ENCODE measurements at places on chromosomes 6 and 20.

DNA sequence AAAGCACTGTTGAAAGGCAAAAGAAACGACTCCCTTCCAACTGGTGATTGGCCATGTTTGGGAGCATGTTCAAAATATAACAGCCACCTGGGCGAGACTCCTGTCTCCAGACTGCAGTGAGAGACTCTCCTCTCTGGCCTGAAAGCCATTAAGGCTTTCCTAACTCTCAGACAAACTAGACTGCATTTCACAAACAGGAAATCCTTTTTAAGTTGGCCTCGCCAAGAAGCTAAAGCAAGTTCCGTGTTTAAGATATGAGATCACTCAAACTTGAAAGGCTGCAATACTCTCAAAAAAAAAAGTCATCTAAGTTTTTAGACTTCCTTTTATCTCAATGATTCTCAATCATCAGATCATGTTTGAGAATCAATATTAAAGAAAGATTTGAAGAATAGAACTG lies 117.0 kb downstream of the TFAP2A start:
- no peak for DNase-seq

- DNase-seq: no peak
Measured at GRCh38 chr6:146161664-146162063, 132.8 kb downstream of the GRM1 start.

DNA sequence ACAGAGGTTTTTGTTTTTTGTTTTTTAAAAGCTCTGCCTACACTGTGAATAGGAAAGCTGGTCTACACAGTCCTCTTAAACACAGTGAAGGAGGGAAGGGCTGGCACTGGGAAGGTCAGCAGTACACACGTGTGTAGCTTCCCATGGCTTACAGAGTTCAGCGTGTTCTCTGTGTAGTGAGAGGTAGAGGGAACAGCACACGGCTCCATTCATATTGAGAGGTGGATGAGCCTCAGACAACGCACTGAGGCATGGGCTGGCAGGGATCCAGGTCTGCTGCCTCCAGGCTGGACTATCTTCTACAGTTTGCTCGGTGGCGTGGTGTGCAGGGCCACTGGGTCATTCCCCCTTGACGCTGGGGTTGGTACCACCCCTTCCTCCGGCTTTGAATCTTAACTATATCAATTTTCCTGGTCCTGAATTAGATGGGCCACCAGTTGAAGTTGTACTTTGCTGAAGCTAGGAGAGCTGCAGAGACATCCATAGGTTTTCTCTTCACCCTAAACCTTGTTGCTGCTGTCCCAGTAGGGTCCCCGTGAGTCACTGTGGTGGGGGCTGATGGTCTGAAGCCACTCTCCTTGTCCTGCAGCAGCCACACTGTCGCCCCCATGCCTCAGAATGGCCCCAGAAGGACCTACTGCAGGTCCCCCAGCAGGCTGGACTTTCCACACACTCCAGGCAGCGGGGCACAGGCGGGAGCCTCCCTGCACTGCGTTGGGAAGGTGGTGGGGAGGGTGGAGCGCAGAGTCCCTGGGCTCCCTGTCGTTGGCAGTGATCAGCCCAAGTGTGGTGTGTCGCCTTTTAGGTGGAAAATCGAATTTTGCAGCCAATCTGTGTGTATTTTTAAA lies 2.0 kb downstream of the ARFGAP1 start:
- no peak for DNase-seq

GRCh38 chr20:38121741-38122140 lies 43.3 kb downstream of the TGM2 start:
- DNase-seq: no peak

- no peak for DNase-seq
Measured at GRCh38 chr20:43971267-43971666, 56.6 kb downstream of the TOX2 start.

GRCh38 chr6:77633993-77634715 lies 18.7 kb upstream of the MEI4 start:
- no peak for DNase-seq

DNA sequence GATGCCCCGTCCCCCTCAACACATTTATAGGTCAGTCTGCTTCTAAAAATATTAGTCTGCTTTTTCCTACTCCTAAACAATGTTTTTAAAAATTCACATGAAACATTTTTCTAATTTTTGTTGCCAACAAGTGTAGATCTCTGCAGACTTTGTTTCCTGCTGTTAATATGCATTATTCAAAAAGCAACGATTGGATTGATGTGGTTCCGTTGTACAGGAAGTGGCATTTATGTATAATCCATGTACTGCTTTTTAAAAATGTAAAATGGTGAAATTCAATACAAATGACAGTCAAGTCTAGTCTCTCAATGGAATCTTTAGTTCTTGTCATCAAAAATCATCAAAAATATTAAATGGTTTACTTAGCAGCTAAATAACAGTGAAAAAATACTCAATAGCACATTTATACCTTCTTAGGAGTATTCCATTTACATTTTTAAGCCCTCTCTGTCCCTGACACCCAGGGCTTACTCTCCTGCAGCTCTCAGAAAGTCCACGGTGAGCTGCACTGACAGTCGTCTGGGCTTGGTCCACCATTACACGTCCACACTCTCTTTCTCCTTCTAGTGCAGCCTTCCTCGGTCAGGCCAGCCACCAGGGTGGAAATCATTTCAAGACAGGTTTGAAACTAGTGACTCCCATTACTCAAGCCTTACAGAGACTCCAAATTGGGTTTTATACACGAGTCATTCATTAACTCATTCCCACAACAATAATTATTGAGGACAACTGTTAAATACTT lies 211.5 kb downstream of the TMEM200A start:
- no peak for DNase-seq

GRCh38 chr6:836276-836853 lies 143.4 kb upstream of the EXOC2 start:
- DNase-seq: no peak

DNA sequence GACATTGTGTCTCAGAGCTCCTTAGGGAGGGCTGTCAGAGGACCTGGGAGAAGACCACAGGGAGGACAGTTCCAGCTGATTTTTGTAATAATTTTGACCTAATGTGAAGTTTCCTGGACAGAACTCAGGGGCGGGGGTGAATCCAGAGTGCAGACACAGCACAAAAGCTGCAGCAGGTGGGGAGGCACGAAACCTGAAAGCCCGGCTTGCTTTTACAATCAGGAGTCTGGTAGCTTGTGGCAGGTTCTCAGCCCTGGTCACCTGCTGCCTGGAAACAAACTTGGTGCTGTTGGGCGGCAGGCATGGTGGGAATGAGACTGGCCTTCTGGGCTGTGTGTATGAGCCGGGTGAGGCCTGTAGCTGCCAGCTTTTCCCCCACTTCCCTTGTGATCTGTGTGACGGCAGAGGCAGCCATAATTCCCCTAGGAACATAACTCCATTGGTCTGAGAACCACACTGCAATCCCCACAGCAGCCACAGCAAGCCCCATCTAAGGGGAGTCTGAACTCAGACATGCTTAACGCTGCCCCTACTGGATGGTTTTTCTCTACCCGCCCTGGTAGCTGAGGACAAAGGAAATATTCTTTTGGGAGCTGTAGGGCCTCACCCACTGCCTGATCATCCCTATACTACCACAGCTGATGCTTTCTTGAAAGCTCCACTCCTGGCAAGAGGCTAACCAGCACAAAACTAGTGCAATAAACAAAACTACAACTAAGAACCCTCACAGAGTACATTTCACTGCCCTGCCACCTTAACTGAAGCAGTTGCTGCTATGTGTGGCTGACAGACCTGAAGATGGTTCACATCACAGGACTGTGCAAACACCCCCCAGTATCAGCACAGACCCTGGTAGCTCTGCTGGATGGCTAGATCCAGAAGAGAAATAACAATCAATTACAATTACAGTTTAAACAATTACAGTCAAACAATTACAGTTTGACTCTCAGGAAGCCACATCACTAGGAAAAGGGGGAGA lies 1055.1 kb upstream of the GJE1 start:
- no peak for DNase-seq

- DNase-seq: no peak
Measured at GRCh38 chr20:63394069-63394919, 33.1 kb upstream of the CHRNA4 start.

DNA sequence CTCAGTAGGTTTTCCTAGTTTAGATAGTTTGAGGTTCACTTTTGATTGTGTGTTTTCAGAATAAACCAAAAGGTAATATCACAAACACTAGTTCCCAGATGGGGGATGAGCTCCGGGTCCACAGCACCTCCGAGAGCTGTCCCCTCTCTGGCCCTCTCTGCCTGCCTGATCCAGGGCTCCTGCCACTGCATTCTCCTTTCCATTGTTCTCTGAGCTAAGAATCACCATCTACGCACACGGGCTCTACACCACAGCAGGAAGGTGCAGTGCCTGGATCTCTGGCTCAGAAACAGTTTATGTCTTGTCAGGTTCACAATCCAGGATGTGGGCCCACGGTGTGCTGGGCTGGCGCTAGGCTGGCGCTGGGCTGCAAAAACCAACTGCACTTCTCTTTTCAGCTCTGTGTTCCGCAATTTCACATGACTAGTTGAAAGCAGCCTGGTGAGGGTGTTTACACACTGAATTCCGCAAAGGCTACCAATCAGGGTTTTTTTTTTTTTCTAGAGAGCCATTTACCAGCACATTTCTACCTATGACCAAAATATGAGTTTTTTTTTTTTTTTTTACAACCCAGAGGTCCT lies 167.5 kb downstream of the SOD2 start:
- no peak for DNase-seq

- DNase-seq: no peak
Measured at GRCh38 chr20:17651129-17651759, 30.8 kb downstream of the RRBP1 start.

DNA sequence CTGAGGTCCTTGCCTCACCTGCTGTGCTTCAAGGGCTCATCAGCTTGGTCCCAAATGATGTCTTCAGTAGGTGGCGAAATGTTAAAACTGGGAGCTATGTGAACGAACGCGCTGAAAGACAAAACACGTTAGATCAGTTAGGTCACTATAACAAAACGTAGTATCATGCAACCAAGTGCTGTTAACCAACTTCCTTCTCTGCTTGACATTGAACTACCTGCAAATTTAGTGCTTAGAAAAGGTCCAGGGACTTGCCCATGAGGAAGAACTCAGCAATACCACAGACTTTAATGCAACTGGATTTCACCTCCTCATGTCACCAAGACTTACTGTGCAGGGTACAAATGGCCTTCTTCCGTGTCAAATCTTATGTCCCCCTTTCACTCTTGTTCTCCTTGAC lies 24.8 kb downstream of the BACH2 start:
- no peak for DNase-seq

- no peak for DNase-seq
Measured at GRCh38 chr6:10882657-10883171, 873 bp upstream of the GCM2 start.

GRCh38 chr6:25534942-25535631 lies 116.9 kb upstream of the SCGN start:
- DNase-seq: no peak

DNA sequence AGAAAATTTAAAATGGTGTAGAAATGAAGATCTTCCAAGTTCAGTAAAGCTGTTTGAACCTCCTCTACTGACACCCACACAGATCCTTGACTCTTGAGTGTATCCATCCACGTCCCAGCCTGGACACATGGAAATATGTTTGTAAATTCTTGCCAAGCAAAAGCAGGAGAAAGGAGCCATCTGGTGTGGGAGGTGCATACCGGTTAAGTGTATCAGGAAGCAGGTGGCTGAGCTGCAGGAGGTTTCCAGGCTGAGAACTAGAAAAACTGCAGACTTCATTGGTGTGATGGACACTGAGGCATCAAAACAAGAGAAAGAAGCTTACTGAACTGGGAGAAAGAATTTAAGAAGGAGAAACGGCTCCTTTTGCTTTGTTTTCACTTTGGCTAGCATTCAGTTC lies 229.9 kb upstream of the GRIK2 start:
- DNase-seq: no peak

DNA sequence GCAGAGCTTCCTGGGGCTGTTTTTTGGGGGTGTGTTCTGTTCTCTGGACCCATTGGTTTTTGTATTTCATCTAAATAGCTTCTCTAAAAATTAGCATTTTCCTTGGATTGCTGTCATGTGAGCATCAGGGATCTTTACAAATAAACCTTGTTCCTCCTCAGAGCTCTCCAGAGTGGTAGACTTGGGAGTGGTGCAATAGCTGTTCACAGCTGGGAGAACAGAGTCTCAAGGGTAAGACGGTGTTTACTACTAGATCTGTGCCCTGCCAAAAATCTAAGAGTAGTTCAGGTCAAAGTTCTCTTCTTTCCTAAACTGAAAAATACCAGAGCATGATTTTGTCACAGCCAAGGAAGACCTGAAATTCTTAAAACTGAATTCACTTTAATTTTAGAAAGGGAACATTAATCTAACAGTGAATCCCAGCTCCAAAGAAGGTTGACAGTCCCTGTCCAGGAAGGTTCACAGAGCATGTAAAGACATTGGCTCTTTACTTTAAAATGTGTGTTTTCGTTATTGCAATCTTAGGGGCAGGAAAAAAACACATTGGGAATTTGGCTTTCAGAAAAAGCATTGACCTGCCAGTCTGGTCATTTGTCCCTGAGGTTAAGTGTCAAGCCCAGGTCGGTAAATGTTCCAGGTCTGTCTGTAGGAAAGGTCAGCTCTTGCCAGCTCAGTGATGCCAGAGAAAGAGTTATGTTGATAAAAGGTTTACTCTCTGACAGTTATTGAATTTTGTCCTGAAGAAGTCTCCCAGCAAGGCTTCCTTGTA lies 43.3 kb downstream of the VAPB start:
- no peak for DNase-seq

DNA sequence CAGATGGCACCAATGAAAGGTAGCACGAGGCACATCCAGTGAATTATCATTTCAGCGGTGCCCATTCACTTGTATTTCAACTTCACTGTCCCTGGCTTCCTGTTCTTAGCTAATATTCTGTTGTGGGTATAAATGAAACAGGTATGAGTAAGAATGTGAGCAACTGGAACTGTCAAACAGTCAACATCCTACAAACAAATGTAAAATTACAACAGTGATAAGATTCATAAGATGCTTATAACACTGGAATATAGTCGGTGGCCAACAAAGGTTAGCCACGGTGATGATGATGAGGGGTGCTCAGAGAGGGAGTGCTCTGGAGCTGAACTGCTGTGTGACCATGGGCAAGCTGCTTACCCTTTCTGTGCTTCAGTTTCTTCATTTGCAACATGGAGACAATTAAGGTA lies 74.9 kb upstream of the TOX2 start:
- DNase-seq: no peak

GRCh38 chr6:131972741-131973140 lies 21.6 kb upstream of the CCN2 start:
- no peak for DNase-seq

- DNase-seq: no peak
Measured at GRCh38 chr6:42251500-42251899, 33.8 kb upstream of the MRPS10 start.

- DNase-seq: no peak
Measured at GRCh38 chr6:150717419-150717818, 117.7 kb downstream of the PLEKHG1 start.

- no peak for DNase-seq
Measured at GRCh38 chr6:72699159-72699558, 77.3 kb downstream of the KCNQ5 start.

GRCh38 chr6:167806061-167806700 lies 20.5 kb upstream of the AFDN start:
- DNase-seq: no peak

DNA sequence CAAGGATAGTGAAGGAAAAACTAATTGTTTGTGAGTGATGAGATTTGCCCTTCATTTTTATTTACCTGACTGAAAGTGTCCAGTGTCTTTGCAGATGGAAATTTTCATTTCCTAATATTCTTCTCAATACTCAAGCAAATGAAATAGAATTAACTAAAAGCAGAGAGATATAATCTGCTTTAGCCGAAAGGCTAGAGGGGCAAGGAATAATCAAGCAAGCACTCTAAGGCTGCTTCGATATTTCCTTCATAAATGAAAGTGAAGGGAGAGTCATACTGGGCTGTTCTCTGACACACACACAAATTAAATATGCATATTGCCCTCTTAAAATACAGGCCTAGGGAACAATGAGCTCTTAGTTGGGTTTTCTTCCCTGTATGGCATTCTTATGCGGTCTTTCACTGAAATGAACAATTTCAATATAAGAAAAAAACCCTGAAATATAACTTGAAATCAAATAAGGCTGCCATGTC lies 47.5 kb upstream of the POPDC3 start:
- DNase-seq: no peak

Data from effector memory CD8-positive, alpha-beta T cell (primary cell).